ENCODE measurements at places on chromosomes 16 and 17.

DNA sequence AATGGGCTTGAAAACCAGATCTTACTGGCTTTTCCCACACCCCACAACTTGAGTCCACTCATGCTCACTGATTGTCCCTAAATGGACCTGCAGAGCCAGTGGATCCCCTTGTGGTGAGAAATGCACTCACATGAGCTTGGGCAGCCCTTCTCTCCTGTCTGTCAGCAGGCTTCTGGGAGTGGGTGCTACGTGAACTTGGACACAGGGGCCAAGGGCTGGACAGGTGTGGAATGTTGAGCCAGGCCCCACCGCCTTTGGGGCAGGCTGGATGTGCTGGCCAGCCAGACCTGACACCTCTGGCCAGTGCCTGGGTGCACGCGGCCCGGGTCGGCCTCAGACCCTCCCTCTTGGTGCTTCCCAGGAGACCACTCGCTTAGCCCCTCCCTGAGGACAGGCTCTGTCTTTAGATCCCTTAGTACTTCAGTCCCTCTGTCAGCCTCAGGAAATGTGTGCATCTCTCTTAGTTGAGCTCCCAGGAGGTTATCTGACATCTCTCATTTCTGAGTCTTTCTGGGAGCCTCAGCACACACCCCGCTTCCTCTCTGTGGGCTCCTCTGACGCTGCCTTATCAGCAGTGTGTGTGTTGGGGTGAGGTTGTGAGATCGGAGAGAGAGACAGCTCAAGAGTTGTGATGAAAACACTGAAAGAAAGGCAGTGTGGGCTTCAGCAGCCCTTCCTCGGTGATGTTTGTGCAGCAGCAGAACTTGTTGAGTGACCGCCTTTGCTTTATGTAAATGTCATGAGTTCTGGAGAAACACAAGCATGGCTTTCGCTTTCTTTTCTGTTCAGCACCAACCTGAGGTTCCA, 117.0 kb downstream of the RAB11FIP4 start:
- no peak for DNase-seq

GRCh38 chr16:58582971-58583765, 46.5 kb downstream of the CNOT1 start:
- no peak for DNase-seq

DNA sequence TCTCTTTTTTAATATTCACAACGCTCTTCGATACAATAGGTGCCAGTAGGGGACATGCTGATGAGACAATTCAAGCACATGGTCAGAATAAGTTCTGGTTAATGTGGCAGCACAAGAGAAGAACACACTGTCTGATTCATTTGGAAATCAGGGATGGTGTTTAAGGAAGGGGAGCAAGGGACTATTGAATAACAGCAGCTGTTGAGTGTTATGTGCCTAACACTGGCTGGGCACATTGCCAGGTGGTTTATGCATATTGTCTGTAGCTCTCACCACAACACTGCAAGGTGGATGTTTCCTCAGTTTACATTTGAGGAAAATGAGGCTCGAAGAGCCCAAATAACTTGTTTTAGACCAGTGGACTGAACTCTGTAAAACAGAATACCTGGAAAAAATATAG, 44.2 kb downstream of the LYRM9 start:
- DNase-seq, result no peak

- DNase-seq, result no peak
Observed at GRCh38 chr16:76571755-76572154, 294.6 kb downstream of the CNTNAP4 start.

- DNase-seq, result no peak
Observed at GRCh38 chr17:73481676-73482075, 162.6 kb downstream of the SDK2 start.

DNA sequence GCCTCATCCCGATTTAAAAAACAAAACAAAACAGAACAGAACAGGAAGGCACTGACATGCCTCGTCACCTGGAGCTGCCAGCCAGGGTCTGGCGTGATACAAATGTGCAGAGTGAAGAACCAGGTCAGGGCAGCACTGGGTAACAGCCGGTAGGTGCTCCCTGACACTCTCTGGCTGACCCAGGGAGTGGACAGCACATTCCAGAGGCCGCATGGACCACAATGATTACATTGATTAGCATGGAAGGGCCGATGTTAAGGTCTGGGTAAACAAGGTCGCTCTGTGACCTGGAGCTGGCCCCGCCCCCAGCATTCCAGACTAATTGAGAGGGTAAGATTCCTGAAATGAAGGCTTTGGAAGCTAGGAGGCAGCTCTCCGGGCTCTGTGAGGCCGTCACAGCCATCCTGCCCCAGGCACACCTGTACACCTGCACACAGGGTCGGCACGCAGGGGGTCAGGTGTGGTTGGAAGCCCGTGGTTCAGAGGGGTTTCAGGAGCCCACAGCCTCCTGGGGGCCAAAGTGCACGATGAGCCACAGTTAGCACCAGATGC, 21.4 kb downstream of the PIEZO1 start:
- DNase-seq, result no peak

GRCh38 chr17:44910231-44911106, 4.8 kb downstream of the GFAP start:
- DNase-seq, result no peak

DNA sequence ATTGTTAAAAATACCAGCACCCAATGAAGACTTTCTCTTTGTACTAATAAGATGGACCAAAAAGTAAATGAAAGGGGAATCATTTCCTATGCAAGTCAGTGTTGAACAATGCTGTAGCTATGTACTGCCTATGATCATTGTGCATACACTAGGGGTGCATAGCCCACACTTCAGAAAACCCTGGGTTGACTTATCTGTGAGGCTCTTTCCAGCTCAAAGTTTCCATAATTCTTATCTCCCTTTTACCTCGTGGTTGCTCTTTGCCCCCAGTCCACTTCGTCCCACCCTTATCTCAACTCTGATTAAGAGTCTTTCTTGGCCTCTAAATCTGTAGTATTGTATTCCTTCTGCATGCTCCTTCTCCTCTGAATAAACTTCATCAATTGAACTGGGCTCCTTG, 336.8 kb downstream of the SHISA9 start:
- DNase-seq, result no peak

DNA sequence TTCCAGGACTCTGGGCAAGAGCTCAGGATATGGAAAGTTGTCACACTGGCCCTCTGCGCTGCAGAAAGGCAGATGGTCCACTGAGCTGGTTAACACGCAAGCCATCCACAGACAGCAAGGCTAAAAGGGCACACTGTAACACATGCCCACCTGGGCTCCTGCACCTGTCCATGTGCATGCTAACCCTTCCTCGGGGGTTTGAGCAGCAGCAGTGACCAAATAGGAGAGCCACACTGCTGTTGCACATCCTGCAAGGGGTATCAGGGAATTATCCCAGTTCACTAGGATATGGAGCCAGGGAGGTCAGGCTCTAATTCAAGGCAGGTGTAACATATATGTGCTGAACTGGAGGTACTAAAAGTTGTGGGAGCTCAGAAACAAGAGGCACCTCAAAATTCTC, 471.0 kb upstream of the CDH5 start:
- no peak for DNase-seq

GRCh38 chr17:9355846-9356245, 219.8 kb downstream of the STX8 start:
- DNase-seq, result no peak

DNA sequence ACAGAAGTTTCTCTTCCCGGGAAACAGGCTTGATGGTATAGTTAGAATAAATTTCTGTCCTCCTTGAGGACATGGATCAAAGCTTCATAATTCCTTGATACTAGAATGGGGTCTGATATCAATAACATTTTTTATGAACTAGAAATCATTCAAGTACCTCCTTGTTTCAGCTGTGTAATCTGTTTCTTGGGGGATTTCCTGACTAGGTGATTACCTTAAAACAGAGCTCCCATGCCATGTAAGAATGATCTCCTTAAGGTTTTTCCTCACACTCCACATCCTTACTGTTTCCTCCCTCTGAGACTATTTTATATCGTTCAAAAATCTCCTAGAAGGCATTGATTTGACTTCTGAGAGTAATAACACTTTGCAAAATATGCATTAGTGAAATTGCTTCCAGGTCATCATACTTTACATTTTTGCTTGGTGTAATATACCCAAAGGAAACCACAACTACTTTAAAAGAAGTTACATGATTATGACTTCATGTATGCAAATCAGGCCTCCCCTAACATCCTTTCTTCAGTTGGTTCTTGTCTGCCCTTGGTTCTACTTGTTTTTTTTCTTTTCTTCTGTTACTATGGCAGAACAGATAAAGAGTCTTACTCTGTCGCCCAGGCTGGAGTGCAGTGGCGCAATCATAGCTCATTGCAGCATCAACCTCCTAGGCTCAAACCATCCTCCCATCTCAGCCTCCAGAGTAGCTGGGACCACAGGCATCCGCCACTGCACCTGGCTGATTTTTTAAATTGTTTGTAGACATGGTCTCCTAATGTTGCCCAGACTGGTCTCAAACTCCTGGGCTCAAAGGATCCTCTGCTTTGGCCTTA, 388.8 kb downstream of the ZFHX3 start:
- DNase-seq, result no peak

DNA sequence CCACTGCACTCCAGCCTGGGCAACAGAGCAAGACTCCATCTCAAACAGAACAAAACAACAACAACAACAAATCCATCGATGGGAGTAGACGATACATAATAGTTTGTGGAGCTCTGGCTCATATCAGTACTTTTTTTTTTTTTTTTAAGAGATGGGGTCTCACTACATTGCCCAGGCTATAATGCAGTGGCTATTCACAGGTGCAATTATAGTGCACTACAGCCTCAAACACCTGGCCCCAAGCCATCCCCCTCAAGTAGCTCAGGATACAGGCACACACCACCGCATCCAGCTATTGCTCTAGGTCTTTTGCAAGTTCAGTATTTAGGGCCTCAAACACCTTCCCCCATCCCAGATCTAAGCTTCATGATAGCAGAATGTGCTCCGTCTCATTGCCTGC, 110.6 kb downstream of the KATNIP start:
- no peak for DNase-seq
